ENCODE measurements at places on chromosomes 13 and 19.

DNA sequence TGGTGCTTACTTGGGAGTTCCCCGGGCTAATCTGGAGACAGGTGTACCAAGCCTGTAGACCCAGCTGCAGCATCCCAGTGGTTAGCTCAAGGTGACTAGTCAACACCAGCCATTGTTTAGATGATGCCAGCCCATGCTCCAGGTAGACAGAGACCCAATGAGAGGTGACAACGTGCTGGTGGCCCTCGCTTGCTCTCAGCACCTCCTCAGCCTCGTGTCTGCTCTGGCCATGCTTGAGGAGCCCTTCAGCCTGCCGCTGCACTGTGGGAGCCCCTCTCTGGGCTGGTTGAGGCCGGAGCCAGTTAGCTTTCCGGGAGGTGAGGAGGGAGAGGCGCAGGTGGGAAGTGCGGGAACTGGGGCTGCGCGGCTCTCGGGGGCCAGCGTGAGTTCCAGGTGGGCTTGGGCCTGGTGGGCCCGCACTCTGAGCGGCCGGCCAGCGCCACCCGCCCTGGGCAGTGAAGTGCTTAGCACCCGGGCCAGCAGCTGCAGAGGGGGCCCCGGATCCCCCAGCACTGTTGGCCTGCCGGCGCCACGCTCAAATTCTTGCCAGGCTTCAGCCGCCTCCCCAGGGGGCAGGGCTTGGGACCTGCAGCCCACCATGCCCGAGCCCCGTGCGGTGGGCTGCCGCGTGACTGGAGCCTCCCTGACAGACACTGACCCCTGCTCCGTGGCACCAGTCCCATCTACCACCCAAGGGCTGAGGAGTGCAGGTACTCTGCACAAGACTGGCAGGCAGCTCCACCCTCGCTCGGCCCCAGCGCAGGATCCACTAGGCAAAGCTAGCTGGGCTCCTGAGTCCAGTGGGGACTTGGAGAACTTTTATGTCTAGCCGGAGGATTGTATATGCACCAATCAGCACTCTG, 85.9 kb upstream of the VSTM2B start:
- no peak for DNase-seq

GRCh38 chr13:31717583-31717982, 21.7 kb upstream of the RXFP2 start:
- DNase-seq = no peak

GRCh38 chr19:10124429-10124828, 4.7 kb upstream of the EIF3G start:
- no peak for DNase-seq

GRCh38 chr13:30340331-30341250, 33.2 kb upstream of the KATNAL1 start:
- no peak for DNase-seq

GRCh38 chr13:39499604-39500003, 103.4 kb downstream of the LHFPL6 start:
- DNase-seq = no peak

DNA sequence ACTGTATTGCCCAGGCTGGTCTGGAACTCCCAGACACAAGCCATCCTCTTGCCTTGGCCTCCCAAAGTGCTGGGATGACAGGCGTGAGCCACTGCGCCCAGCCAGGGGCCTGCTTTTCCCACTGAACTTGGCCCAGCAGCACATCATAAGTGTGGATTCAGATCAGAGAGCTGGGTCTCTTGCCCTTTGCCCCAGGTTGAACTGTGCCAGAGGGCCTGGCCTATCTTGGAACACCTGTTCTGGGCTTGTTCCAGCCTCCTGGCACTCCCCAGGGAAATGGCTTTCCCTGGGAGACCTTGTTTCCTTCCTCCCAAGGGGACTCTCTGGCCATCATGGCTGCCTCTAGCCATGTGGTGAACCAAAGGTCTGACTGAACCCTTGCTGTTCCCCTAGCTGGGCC, 3.4 kb downstream of the CC2D1A start:
- DNase-seq = no peak

- DNase-seq = no peak
Measured at GRCh38 chr13:101155920-101156319, 260.4 kb downstream of the NALCN start.

GRCh38 chr13:59354665-59355369, 808.9 kb downstream of the DIAPH3 start:
- no peak for DNase-seq

GRCh38 chr13:76222511-76222910, 586.4 kb downstream of the LMO7 start:
- DNase-seq = no peak

- DNase-seq = no peak
Measured at GRCh38 chr19:34260771-34261173, 6.4 kb downstream of the GARRE1 start.

DNA sequence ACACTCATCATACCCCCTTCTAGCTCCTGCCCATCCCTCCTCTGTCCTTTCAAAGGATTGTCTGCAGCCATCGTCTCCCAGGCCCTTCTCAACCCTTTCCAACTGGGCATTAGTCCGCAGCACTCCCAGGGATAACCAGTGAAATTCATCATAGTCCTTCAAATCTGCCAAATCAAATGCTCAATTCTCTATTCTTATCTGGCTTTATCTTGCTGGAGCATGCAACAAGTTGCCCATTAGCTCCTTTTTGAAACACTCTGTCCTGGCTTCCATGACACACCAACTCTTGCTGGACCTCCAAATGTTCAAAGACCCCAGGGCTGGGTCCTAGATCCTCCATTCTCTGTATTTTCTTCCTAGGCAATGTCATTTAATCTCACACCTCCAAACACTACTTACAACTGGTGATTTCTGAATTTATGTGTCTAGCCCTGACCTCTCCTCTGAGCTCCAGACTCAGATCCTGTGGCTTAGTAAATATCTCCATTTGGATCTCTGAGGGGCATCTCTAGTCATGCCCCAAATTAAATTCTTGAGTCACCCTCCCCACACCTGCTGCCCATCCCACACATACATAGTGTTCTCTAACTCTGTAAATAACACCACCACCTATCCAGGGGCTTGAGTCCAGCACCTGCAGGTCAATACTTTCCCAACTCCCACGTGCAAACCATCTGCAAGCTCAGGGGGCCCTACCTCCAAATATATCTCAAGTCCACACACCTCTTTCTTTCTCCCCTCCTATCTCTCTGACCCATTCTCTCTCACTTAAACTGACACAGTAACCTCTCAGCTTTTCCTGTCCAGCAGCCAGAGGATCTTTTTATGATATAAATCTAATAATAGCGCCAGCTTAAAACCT, 9.1 kb upstream of the ANKRD10 start:
- no peak for DNase-seq

DNA sequence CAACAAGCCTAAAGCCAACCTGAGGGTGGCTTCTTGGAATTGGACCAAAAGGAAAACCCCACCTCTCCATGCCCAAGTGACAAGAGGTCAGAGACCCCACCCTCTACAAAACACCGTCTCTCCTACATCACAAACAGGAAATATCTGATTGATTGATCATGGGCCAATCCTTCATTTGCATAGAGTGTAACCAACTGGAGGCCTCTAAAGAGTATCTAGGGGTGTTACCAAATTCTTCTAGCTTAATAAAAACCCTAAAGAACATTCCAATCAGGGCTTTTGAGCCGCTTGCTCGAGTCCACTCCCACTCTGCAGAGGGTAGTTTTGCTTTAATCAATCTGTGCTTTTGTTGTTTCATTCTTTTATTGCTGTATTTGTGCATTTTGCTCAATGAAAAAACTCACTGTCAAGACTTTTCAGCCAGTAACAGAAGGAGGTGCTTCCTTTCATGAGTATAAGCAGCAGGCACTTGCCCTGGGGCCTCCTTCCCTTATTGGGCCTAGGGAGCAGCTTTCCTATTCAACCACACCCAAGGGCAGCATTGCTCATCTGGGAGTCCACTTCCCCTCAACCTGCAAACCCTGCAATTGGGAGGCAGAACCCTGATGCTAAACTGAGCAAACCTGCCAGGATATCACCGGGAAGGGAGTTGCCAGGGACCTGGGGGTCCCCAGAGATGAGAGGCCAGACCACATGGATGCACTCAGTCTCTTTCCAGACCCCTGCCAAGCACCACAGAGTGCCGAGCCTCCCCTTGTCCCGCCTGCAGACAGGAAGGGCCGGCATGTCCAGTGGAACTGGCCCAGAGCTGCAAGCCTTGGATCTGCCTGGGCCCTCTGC, 154.3 kb upstream of the VSTM2B start:
- no peak for DNase-seq

GRCh38 chr13:108827646-108828045, 198.2 kb downstream of the MYO16 start:
- no peak for DNase-seq

GRCh38 chr13:45733361-45733760, 31.2 kb downstream of the CBY2 start:
- no peak for DNase-seq

GRCh38 chr13:46926916-46927590, 30.2 kb upstream of the HTR2A start:
- DNase-seq = no peak

- DNase-seq = no peak
Measured at GRCh38 chr13:55553701-55554100, 1587.0 kb upstream of the PRR20A start.

DNA sequence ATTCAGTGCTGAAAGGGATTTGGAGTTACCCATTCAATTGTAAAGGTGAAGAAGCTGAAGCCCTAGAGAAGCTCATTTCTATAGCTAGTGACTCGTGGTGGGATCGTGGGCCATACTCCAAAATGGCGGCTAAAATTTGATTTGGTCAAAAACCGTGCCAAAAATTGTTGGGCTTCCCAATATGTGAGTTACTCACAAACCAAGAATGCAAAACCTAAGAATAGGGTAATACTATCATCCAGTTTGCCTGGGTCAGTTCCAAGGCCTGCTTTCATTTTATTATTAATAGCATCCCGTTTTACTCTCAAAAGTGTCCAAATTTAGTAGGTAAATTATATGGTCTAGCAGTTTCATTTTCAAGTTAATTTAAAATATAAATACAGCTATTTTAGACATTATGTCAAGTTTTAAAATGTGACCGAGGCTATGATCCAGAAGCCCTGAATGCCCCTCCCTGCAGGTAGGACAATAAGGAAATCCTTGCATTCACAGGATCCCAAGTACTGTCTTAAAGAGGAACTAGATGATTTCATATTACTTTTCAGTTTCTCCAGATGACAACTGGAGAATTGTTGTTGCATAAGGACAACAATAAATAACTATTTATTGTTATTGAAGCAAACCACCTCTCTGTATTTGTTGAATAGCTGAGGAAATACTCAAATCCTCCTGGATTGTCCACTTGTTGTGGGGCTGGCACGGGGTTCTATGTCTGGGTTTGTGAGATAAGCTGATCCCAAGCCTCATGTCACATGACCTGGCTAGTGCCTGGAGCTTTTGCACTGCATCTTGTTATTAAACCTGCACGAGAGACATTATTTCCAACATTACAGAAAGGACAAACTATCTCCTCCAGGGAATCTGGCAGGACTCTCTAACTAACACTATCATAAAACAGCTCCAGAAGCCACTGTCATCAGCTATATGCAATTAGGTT, 11.6 kb upstream of the RAP2A start:
- no peak for DNase-seq

- DNase-seq = no peak
Measured at GRCh38 chr19:1896508-1896907, 8.7 kb upstream of the ADAT3 start.

DNA sequence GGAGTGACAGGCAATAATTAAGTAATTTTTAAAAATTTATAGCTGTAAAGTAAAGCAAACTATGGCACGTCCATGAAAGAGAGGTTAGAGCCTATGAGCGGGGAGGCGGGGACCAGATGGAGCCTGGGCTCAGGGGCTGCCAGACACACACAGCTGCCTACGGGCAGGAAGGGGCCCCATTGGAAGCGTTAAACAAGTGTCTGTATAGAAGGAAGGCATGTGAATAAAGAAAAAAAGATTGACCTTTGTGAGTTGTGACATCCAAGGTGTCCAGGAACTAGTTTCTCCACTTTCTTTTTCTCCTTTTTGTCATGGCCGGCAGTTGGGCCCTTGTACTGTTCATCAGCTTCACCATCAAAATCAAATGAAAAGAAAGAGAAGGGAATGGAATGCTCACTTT, 56.8 kb downstream of the LRCH1 start:
- no peak for DNase-seq

GRCh38 chr19:58571575-58571947, 1.6 kb downstream of the MZF1 start:
- no peak for DNase-seq

- no peak for DNase-seq
Measured at GRCh38 chr19:34327851-34328250, 37.1 kb upstream of the GPI start.

GRCh38 chr13:20393273-20394168, 132.1 kb downstream of the CRYL1 start:
- no peak for DNase-seq

DNA sequence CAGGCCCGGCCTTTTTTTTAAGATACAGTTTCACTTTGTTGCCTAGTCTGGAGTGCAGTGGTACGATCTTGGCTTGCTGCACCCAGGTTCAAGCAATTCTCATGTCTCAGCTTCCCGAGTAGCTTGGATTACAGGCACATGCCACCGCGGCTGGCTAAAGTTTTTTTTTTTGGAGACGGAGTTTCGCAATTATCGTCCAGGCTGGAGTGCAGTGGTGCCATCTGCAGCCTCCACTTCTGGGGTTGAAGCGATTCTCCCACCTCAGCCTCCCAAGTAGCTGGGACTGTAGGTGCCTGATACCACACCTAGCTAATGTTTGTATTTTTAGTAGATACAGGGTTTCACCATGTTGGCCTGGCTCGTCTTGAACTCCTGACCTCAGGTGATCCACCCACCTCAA, 4.9 kb upstream of the CARM1 start:
- DNase-seq = no peak

DNA sequence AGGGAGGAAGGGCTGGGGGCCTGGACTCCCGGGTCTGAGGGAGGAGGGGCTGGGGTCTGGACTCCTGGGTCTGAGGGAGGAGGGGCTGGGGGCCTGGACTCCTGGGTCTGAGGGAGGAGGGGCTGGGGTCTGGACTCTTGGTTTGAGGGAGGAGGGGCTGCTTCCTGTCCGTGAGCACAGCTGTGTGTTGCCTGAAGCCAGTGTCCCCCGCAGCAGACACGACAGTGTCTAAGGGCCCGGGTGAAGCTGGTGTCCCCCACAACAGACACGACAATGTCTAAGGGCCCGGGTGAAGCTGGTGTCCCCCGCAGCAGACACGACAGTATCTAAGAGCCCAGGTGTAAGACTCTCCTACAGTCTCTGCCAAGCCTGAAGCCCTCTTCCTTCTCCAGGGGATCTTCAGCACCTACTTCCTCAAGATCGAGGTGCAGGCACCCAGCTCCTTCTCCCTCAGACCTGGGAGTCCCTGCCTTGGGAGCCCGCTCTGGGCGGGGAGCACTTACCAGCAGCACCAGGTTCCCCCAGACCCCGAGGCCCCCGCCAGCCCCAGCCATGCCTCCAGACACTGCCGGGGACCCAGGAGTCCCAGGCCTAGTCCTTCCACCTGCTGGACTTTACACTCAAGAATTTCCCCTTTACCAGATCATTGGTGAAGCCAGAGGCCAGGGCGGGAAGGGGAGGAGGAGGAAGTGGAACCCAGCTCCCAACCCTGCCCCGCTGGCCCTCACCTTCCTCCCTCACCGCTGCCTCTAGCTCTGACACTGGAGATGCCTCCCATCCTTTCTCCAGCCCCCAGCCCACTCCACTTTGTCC, at the start of gene PTPRH:
PTPRH (minus strand) TSS at position 622 of the 813 bp plus-strand sequence; CDS start at position 554, 68 bp downstream.
- no peak for DNase-seq

- no peak for DNase-seq
Measured at GRCh38 chr13:19181021-19181620, 503 bp downstream of the TUBA3C start.

Data from neural crest cell (in vitro differentiated cells).